ENCODE measurements at places on chromosomes 2 and 18.

DNA sequence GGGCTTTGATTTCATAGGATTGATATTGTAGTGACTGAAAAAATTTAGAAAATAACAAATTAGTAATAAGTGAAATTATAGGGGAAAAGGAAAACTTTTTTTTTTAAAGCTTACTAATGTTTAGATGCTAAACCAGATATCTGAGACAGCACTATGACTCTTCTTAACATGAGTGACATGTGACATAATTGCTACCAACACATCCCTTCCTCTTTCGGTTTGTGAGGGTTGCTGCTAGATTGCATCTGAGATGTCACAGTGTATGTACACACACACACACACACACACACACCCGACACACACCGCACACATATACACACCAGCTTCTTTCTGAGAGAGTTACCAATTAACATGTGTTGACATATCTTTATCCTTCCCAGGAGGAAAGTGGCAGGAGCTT is 18.0 kb downstream of the RAPGEF4 start:
- DNase-seq, result no peak

- DNase-seq, result no peak
Measured at GRCh38 chr18:23159344-23159743, 24.1 kb downstream of the CABLES1 start.

- no peak for DNase-seq
Measured at GRCh38 chr2:7887441-7887840, 794.4 kb upstream of the ID2 start.

DNA sequence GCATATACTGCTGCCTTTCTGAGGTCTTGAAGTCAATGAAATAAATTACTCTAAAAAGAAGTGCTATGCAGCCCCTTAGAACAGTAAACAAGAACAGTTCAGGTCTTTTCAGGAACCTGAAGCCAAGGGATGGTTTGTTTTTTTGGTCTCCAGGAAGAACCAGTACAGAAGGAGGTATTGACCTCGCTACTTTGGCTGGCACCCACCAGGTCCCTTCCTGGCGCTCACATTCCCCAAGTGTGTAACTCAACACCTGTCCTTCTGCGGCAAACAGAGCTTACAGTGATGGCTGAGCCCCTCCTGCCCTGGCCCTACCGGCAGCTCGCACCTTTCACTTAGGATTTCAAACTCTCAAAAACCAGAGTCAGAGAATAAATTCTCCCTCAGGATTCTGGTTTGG is 51.9 kb downstream of the SETBP1 start:
- DNase-seq, result no peak

GRCh38 chr18:45207328-45207727 is 407.9 kb upstream of the SLC14A2 start:
- DNase-seq, result no peak

DNA sequence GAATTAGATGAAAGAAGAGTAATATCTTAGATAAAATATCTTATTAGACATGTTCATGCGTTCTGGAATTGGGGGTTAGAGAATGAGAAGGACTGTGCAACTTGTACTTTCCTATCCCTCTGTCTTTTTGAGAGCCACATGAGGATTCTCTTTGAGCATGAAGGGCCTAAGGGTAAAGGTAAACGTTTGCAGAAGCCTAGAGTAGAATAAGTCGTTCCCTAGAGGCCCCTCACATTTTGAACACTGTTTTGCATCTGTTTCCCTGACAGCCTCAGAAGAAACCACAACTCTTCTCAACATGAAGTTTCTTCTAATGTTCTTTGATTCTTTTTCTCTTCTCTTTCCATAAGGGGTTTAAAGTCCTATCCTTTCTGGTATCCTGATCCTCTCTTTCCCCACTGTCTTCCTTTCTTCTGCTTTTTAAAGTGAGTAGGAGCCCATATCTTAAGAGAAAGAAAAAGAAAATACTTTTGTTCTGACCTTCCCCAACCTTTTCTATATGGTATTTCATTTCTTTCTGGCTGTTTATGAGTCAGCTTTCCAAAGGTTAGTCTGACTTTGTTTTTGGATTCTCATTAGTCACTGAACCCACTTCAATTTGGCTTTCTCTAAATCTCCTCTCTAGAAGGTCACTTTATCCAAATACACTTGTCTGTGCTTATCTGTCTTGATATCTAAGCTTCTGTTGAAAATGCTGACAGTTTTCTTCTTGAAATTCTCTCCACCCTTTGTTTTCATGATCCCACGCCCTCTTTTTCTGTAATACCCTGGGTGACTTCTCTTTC is 34.8 kb downstream of the PPP1R1C start:
- peak; percentile 66 for DNase-seq

DNA sequence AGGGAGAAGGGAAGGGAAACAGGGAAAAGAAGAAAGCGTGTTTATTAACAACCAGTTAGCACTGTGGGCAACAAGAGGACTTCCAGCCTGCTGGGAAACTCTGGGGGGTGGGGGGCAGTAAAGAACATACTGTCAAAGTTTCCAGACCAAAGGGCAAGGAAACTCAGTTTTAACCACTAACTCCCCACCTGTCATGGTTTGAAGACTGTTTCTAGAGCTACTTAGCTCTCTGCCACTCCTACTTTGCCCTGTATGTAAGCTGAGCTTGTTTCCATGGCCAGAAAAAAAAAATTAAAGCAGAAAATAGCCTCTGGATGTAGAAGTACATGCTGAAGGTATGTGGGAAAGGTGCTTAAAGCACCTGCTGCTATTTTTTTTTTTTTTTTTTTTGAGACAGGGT is 11.0 kb upstream of the PTPN2 start:
- DNase-seq, result no peak

GRCh38 chr2:161096336-161096735 is 63.9 kb upstream of the TANK start:
- DNase-seq, result no peak

GRCh38 chr2:118672571-118673158 is 174.8 kb downstream of the EN1 start:
- no peak for DNase-seq

- DNase-seq, result no peak
Measured at GRCh38 chr2:107569496-107569895, 257.2 kb upstream of the RGPD4 start.

DNA sequence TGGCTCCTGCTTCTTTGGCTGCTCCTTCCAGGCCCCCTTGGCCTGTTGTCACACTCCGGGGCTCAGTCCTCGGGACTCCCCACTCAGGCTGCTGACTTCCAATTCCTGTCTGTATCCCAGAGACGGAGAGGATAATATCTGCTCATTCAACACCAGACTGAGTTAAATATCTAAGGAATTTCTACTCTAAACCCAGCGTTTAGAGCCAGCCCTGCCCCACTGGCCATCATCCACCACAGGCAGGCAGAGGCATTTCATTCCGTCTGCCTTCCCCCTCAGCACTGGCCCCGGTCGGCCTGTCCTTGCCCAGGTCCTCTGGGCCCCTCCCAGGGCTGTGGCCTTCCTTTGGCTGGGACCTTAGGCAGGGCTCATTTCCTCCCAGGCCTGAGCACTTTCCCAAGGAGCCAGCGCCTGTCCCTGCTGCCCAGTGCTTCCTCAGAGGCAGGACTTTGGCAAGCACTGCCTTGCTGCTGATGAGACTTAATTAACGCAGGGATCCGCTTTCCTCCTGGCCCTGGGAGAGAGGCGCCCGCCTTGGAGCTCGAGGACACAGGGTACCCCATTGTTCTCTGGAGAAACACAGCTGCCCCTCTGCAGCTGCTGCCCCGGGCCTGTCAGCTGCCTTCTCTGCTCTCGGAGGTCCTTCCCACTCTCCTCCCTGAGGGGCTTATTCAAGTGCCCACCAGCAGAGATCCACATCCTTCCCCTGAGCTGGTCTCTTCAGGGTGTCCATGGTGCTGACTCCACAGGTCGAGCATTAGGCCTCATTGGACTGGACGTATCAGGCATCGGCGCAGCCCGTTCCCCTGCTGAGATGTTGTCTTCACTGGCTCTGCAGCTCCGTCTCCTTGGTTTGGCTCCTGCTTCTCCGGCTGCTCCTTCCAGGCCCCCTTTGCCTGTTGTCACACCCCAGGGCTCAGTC is 42.8 kb downstream of the ATOH8 start:
- DNase-seq, result no peak

DNA sequence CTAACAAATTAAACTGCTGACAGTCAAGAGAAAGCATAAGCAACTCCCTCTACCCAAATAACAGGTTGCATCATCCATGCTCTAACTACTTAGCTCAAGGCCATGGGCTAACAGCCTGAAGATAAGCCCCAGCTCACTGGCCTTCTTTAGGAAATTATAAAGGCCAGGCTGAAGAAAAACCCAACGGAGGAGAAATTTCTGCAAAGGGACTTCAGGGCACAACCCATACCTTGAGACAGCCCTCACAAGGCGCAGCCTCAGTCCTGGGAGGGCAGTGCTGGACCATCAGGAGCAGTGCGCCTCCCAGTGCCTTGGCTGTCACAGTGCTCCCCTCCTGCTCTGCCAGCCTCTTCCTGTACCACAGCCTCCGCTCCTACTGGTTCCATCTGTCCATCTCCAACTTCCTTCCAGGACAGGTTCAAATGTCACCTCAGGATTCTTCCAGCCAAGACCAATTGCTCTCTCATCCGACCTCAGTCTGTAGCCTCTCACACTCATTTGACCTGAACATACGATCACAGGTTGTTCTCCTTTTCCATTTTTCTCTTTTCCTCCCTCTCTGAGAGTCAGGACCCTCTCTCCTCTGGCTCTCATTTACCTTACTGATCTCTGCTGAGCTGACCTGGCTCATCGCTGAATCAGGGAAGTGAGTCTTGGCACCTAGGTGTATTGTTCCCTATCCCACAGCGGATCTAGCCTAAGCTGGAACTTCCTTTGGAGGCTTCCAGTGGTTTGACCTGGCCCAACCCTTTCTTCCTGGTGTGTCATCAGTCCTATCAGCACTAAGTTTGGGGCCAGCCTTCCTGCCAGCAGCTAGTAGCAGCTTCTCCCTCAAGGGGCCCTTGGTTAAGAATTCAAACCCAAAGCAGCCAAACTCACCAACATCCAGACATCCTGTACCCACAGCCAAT is 1.9 kb downstream of the MCFD2 start:
- peak; percentile 78 for DNase-seq

- DNase-seq, result no peak
Measured at GRCh38 chr2:172712251-172712650, 23.4 kb upstream of the RAPGEF4 start.

DNA sequence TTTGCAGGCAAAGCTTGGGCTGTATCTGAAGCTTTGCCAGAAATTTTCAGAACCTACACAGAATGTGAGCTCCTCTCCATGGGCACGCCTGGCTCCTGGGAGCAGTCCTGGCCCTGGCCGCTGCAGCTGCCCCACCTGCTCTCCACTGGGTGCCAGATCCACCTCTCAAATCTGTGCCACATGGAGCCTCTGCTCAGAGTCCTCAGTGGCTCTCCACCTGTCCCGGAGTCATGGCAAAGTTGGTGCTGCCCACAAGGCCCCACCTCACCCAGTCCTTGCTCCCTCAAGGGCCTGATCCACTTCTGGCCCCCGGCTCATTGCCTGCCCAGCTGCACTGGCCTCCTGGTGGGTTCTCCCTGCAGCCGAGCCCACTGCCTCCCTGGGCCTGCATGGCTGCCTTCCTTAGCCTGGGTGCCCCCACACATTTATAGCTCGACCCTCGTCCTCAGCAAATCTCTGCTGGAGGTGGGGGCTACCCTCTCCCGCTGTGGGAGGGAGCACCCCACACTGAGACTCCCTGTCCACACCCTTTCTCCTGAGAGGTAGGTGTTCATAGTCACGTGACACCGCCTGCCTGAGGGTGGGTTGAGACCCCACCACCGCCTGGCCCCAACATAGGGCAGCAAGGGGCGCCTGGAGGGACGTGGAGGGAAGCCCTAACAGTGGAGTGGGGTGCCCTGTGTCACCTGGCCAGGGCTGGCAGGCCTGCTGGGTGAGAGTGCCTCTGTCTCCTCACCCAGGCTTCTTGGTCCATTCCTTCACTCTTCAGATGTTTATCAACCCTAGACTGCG is 224.1 kb downstream of the SH3RF3 start:
- DNase-seq, result no peak

All from IMR-90 (cell line).